Activated gamma-delta T cell treated with anti-CD3 and anti-CD28 coated beads, Interleukin-2, amount 50 U/mL, for 16 hours (primary cell): ENCODE measurements at places on chromosomes 3 and 15.

- no peak for DNase-seq
Observed at GRCh38 chr3:8492744-8493511, 8.7 kb upstream of the LMCD1 start.

- no peak for DNase-seq
Observed at GRCh38 chr3:4532535-4533112, 39.5 kb downstream of the ITPR1 start.

DNA sequence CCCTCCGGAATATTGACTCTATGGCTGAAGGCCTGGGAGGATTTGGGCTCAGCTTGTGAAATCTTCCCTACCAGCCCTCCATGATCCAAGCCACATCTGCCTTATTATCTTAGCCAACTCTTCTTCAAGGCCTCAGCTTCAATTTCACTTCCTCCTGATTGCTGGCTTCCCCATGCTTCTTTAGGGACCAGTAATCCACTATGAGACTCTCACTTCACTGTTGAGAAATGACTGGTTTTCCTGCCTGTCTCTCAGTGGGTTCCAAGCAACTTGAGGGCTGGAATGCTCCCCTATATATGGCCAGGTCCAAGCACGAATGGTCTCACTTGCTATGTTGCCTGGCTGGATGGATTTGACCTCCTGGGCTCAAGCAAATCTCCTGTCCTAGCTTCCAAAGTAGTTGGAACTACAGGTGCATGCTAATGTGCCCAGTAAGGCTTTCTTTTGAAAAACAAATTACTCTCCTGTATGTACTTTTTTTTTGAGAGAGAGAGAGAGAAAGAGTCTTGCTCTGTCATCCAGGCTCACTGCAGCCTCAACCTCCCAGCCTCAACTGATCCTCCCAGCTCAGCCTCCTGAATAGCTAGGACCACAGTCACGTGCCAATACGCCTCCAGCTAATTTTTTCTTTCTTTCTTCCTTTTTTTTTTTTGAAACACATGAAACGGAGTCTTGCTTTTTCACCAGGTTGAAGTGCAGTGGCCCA, 7.9 kb upstream of the PIK3CB start:
- DNase-seq = no peak

DNA sequence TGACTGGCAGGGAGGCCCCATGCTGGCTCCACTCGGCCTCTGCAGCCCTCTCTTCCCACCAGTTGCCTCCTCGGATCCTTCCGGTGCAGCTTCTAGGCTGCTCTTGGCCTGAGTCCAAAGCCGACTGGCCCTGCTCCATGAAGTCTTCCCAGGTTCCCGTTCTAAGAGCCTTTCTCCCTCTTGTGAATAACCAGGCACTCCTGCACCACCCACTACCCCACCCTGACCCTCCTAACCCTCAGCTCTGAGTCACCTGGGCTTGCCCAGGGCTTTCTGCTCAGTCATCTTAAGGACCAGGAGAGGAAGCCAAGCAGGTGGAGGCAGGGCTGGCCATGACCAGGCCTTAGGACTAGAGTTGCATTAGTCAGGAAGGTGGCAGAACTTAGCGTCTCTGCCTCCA, 28.1 kb upstream of the CNBP start:
- DNase-seq = no peak

DNA sequence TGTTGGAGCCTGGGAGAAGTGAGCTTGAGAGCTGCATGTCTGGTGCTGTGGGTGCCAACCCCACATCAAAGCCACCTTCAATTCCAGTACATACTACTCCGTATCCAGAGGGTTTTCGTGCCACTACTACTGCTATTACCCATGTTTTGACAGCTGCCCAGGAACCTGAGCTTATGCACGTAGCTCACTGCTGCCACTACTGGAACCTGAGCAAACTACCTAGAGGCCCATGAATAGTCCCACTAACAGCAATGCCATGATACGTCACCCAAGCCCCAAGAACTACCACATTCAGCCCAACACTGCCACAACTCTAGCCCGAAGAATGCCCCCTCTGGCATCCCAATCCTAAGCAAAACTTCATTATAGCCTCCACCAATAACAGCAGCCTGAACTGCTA, 215.2 kb upstream of the BCHE start:
- no peak for DNase-seq

DNA sequence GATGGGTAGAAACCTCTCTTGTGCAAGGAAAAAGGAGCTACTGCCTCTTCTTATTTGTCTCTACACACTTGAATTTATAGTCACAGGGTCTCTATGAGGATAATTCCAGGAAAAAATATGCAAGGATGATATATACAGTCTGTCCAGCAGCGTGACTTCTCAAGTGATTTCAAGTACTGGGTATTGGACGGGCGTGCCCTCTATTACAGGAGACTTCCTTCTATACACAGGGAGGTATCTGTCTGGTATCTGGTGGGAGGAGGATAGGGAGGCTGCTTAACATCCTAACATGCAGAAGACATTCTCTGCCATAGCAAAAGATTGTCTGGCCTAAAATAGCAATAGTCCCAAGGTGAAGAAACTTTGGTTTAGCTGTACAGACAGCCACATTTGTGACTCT, 146.1 kb downstream of the TPRG1 start:
- no peak for DNase-seq

- no peak for DNase-seq
Observed at GRCh38 chr3:60759439-60759838, 491.8 kb downstream of the FHIT start.

- DNase-seq = no peak
Observed at GRCh38 chr3:195116407-195117185, 154.4 kb downstream of the XXYLT1 start.

DNA sequence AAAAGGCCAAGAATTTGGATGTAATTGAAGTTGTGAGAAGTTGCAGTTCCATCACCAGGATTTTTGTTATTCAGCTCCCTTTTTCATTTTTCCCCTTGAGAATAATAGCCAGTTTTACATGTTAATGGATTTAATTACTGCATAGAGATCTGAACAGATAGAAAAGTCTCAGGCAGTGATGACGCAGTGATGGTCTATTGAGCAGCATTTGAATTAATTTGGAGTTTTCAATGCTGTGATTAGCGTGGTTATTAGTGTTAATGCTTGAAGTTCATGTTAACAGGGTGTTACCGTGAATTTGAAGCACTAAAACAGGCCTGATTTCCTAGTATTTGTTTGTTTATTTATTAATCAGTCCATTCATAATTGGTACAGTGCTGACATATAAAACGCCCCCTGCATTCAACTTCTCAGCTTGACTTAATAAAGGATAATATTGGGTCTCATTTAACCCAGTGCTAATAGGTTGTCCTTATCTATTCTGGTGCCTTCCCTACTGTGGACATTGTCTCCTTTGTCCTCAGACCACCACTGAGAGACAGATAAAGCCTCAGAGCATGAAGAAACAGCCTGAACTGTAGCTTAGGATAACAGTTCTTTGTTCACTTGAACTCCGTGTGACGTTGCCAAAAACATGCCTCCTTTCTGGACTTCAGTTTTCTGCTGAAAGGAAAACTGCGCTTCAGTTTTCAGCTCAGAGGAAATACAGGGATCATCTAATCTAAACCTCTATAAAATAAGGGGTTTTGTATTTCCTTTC, 82.4 kb downstream of the RTP4 start:
- DNase-seq = no peak

GRCh38 chr15:60590935-60591495, 112.1 kb upstream of the ICE2 start:
- no peak for DNase-seq

DNA sequence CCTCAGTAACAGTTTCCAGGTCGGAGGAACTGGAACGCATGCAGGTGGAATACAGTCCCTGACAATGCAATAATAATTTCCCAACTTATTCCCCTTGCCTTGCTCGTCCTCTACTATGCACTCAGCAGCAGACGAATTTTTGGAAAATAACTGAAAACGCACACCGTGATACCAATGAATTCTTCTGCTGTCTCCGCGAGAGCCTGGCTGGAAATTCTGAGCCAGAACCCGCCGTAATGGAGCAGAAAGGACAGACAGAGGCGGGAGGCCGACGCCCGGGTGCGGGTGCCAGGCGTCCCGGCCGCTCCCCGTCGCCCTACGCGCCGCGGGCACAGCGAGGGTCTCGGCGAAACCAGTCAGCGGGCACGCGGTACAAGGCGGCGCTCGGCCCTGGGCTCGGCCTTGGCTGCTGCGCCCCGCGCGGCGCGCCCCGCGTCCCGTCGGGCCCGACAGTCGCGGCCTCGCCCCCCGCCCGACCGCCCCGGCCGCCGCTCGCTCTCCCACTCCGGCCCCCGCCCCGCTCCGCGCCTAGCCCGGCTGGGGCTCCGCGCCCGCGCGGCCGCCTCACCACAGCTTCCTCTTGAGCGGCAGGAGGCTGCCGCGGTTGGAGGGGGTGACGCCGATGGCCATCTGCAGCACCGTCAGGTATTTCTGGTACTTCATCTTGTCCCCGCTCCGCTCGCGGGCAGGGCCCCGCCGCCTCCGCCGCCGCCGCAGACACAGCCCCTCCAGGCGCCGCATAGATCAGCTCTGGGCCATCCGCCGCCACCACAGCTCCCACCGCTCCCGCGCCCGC, 114.5 kb upstream of the GOLGA8J start:
- no peak for DNase-seq

- no peak for DNase-seq
Observed at GRCh38 chr3:34742151-34742550, 897.2 kb upstream of the ARPP21 start.

GRCh38 chr15:69789648-69790393, 307.9 kb downstream of the TLE3 start:
- no peak for DNase-seq

DNA sequence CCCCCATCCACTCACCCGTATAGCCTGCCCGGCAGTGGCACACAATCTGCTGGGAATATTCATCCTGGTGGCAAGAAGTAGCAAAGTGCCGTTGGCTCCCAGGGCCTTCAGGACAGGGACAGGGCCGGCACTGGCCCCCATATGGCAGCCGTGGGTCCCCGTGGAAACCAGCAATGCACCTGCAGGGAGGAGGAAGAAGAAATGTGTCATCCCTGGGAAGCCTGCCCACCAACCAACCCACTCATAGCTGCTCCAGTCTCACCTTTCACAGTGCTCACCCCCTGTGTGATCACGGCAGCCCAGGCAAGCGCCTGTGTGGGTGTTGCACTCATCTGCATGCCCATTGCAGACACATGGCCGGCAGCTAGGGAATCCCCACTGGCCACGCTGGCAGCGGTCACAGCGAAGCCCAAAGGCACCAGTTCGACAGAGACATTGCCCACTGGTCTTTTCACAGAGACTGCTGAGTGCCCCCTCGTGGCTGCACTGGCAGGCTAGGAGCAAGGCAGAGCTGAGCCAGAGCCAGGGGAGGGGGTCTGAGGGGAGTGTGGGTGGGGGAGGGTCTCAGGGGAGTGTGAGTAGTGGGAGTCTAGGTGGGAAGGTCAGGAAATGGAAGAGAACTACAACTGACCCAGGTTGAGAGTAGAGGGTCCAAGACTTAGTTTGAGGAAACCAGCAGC, 4.5 kb upstream of the USP19 start:
- DNase-seq = no peak

- no peak for DNase-seq
Observed at GRCh38 chr3:108328821-108329486, 32.6 kb downstream of the HHLA2 start.

- DNase-seq = peak; percentile 14
Observed at GRCh38 chr3:11624161-11624560, 19.6 kb downstream of the VGLL4 start.

DNA sequence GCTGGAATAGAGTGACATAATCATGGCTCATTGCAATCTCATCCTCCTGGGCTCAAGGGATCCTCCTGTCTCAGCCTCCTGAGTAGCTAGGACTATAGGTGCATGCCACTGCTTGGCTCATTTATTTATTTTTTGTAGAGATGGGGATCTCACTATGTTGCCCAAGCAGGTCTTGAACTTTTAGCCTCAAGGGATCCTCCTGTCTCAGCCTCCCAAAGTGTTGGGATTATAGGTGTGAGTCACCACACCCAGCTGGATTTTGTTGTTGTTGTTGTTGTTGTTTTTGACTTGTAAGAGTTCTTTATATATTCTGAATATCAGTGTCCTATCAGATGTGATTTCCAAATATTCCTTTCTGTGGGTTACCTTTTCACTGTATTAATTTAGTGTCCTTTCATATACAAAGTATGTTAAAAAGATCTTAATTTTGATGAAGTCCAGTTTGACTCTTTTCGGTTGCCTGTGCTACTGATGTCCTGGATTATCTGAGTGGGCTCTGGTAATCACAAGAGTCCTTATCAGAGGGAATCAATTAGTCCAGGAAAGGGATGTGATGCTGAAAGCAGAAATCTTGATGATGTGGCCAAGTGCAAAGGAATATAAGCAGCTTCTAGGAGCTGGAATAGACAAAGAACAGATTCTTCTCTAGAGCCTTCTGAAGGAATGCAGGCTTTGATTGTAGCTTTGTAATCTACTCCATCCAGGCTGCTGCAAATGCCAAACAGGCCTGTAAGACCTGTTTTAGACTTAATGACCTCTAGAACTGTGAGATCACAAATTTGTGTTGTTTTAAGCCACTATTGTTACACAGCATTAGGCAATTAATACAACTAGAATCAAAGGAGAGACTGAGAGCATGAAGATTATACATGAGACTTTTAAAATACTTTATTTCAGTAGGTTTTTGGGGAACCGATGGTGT, 30.2 kb downstream of the NCK1 start:
- no peak for DNase-seq

GRCh38 chr15:50084932-50085331, 34.1 kb downstream of the ATP8B4 start:
- no peak for DNase-seq

DNA sequence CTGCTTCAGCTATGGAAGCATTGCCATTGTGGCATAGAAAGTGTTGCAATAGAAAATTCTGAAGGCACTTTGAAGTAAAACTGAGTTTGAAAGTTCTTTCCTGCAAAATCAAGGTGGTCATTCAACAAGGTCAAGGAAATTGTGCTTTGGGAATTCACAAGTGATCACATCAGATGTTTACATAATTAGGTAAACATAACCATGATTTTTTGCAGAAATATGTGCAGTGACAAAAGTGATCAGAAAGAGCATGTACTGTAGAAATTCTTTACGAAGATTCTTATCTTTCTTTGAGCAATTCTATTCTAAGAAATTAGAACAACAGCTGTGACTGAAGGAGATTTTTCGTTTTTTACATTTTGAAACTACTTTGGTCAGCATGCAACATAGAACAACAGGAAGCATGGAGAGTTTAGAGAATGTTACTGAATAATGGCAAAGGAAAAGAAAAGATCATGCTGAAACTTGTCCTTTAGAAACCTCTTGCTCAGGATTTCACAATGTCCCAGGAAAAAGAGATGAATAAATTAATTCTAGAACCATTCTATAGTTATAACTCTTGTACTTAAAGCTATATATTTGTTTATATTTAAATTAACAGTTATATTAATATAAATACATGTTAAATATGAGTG, 643.4 kb upstream of the ARPP21 start:
- DNase-seq = no peak

- DNase-seq = no peak
Observed at GRCh38 chr15:52423852-52424251, 104.8 kb downstream of the MYO5A start.

DNA sequence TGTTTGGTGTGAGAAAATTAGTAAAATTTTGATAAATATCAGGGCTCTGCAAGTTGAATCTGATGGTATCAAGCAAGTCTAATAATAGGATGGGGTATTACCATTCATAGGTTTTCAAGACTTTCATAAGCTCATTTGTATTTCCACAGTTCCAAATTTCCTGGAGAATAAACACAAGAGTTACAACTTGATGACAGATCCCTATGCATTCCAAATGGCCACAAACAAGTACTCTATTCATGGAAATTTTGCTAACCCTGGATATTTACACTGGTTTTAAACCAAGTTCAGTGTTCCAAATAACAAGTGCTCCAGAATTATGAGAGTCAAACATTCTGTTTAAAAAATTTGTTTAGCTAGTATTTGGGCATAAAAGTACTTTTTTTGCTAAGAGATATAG, 75.0 kb upstream of the CNTN6 start:
- no peak for DNase-seq
